Endothelial cell of umbilical vein (primary cell): ENCODE measurements at places on chromosomes 3 and 15. TPM values are rescaled to one million over a fixed set of nuclear protein-coding genes. Genes with fewer than 3 reads are reported as not detected.
A peak's percentile ranks its signal among the peaks of the same experiment; 100 is the strongest.

Gene CPN2
- total RNA-seq = not detected in 2 replicates

Gene SLC22A14
- not detected in 2 replicates for total RNA-seq

Gene CGNL1
- 25.7 and 27.1 TPM in 2 replicates for total RNA-seq

Gene CLDN18
- not detected in 2 replicates for total RNA-seq

Gene PAK6
- total RNA-seq = not detected in 2 replicates

Gene CPNE9
- total RNA-seq = not detected in 2 replicates

DNA sequence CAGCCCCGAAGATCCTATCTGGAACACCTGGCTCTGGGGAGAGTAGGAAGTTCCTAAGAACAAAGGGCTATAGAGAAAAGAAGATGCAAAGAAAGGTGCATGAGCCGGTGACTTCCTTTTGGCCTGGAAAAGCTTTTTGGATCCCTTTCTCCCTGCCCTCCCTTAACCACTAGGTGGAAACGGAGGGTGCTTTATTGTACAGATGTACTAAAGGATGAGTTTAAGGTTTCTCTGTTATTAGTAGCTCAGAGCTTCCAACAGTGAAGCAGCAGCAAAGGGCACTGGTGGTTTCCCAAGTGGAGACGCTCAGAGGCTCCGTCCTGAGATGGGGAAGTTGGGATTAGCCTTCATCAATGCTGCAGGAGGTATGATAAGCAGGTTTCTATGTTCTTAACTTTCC lies 5.9 kb upstream of the ADGRG7 start:
- DNase-seq = peak; percentile 13

DNA sequence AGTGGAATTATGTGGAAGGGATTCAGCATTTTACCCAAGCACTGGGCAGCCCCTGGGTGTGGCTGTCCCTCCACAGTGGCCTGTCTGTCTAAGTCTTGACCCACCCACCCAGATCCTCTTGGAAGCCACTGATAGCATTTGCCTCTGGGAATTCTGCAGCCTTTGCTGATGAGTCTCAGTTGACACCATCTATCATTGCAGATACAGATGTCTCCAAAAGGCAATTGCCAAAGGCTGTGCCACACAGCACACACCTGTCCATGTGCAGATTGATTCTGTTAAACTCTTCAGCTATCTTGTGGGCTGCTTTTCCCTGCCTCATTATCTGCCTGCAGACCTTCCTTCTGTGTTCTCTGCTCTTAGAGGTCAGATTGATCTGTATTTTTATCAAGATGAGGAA lies 18.1 kb downstream of the CX3CR1 start:
- DNase-seq = no peak

- DNase-seq = no peak
Observed at GRCh38 chr15:64921711-64922110, 10.0 kb downstream of the ANKDD1A start.

GRCh38 chr15:69149163-69149562 lies 11.3 kb upstream of the GLCE start:
- DNase-seq = no peak

DNA sequence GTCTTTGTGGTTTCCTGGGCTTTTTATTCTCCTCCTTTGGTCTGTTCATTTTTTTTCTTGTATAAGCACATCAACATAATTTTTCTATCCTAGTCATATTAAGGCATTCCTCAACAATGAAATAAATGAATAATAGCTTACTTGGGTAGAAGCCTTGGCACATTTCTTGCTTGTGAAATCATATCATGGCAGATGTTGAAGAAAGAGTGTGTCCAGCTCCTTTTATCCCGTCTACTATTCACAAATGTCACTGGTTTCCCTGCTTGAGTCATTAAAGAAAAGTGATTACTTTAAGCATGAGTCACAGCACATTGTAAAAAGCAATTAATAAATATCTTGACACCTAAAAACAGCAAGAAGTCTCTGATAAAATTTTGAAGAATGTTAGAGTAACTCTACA lies 42.1 kb downstream of the MINAR1 start:
- DNase-seq = no peak

- DNase-seq = no peak
Observed at GRCh38 chr3:31728403-31728802, 195.7 kb downstream of the STT3B start.

- no peak for DNase-seq
Observed at GRCh38 chr15:68126396-68126795, 72.3 kb downstream of the PIAS1 start.

- peak; percentile 65 for DNase-seq
Observed at GRCh38 chr15:40769274-40770146, at the start of gene C15orf62. Gene C15orf62, plus strand, starts transcription at chr15:40769980. Its CDS starts 516 bp downstream, at chr15:40770496.

DNA sequence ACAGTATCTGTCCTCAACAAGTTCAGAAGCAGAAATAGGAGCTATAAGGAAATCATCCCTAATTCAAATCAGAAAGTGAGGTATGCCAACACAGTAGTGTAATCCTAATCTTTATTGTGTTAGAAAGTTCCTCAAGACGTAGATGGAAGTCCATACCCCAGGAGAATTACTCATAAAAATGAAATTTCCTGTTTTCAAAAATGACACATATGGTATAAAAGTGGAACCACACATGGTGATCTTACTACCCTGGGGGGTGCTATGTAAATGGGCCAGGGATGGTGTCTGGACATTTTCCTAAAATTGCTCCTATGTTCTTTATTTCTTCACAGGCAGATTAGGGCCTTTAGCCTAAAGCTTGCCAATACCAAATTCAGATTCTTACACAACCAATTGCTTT lies 204.1 kb downstream of the ARRDC4 start:
- no peak for DNase-seq

GRCh38 chr3:30518872-30519271 lies 87.5 kb upstream of the TGFBR2 start:
- DNase-seq = no peak

DNA sequence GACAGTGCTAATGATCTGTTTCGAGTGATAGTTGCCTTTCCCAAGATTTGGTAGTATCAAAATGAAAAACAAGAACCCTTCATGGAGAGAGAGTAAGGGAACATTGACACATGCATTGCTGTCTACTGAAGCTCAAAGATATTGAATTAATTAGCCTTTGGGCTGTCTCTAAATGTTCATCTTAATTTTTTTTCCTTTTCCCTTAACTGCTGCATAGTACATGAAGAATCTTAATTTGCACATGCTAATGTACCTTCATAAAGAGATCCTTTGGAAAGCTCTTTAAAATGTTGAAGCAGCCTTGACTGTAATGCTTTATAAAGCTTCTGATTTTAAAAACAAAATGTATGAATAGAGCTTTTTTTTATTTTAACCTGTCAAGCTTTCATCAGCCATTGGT lies 452.2 kb downstream of the TUSC7 start:
- DNase-seq = no peak

DNA sequence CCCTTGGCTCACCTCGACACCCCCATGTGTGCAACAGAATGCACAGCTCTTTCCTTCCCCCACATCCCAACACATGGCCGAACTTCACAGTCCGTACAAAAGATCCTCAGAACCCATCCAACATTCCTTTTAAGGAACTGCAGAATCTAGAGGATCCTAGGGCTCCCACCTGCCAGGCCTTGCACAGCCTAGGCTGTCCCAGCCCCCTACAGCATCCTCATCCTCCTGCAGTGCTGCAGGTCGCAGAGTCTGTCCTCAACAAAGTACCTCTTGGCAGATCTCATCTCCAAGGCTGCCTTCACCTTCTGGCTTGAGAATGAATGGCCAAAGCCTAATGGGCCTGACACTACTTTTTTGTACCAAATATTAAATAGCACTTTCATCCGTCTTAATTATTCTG lies 19.8 kb downstream of the PRR23E start:
- DNase-seq = no peak

- peak; percentile 83 for DNase-seq
Observed at GRCh38 chr15:70795311-70795665, 31.9 kb upstream of the UACA start.

GRCh38 chr3:24027946-24028345 lies 82.9 kb downstream of the NR1D2 start:
- no peak for DNase-seq

DNA sequence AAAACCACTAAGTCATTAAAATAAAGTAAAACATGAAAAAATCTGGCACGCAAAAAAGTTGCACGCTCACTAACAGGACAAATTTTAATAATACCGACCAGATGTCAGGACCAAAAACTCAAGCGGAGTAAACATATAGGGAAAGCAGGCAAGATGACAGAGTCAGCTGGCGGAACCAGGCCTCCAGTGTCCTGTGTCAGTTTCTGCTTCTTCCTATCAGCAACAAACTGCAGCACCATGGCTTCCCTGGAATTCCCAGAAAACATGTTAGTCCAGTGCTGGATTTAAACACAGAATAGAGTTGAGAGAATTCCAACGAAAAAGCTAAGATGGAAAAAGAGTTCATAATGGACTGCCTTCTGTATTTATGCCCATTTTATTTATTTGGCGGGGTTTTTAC lies 169.1 kb upstream of the ARHGEF26 start:
- DNase-seq = no peak

- DNase-seq = no peak
Observed at GRCh38 chr3:5136211-5136918, 14.3 kb downstream of the ARL8B start.

DNA sequence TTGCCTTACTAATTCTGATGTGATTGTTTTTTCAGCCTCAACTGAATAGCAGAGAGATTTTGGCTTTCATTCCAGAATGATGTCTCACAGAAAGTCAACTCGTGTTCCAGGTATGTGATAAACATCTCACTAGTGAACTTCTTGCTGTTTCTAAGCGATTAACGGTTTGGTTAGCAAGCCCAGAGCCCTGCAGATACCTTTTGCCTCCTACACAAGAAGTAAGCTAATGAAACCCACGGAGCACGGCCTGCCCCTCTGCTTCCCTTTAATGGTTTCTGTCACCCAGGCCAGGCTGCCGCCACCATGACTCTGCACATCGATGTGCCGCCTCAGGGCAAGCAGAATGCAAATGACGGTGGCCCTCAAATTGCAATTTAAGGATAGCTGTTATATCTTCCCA lies 155.9 kb upstream of the ICE2 start:
- DNase-seq = no peak

DNA sequence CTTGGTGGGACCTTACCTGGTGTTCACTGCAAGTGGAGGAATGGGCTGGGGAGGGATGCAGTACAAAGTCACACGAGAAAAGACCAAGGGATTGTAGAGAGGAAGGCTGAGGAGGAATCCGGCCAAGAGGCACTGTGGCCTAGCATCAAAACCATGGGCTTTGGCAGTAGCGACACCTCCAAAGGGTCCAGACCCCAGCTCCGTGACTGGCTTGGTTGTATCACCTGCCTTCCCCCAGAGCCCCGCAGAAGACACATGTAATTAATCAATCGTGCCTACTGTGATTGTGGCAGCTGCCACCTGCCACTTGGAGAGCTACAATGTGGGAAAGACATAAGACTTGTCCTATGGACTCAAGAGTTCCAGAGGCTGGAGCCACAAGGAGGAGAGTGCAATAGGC lies 54.7 kb downstream of the ST8SIA2 start:
- no peak for DNase-seq

DNA sequence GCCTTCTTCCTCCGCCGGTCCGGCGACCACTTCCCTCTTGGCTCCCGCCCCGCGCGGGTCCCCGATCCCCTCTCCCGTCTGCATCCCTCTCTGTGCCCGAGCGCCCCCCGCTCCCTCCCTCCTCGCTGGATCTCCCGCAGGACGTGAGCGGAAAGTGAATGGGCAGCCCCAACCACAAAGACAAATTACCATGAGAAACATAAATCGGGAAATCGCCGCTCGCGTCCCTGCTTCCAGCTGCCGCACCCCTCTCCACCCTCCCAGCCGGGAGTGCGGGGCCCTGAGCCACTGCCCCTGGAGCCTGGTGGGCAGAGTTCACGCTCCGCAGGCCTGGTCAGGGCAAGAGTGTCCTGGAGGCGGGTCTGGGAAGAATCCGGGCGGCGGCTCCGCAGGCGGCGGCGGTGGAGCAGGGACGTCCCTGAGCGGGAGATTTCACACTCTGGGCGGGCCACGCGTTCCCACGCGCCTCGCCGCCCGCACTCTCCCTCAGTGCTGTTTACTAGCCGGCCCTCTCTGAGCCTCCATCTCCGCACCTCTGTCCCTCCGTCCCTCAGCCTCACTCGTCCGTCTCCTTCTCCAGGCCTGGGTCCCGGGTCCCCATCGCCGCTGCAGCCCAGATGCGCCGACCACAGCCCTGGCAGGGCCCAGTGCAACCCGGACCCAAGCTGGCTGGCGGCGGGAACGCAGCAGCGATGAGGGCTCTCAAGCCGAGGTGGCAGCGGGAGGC lies 835 bp downstream of the SEMA5B start:
- no peak for DNase-seq

DNA sequence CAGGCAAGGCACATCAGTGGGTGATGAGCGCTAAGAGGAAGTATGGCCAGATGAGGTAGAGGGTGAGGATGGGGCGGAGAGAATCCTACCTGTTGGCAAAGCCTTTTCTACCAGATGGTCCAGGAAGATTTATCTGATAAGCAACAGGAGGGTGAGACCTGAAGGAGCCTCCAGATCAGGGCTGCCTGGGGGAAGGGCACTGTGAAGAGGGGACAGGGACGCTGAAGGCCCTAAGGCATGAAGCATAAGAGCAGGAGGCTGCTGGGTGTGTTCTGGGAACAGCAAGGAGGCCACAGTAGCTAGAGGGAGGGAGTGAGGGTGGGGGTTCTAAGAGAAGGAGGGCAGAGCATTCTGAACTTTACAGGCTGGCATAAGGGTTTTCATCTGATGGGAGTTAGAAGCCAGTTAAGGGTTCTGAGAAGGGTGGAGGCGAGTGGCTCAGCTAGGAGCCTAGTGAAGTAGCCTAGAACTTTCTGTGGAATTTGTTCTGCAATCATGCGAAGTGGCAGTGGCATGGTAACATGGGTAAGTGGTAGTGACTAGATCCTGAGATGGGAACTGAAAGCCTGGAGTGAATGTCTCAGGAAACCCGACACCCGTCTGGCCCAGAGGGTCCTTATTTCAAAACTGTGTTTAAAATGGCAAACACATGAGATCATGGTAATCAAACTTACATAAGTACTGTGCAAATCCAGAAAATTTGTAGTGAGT lies 29.9 kb downstream of the CGNL1 start:
- DNase-seq = no peak

- no peak for DNase-seq
Observed at GRCh38 chr15:52241489-52241888, 50.3 kb upstream of the GNB5 start.

DNA sequence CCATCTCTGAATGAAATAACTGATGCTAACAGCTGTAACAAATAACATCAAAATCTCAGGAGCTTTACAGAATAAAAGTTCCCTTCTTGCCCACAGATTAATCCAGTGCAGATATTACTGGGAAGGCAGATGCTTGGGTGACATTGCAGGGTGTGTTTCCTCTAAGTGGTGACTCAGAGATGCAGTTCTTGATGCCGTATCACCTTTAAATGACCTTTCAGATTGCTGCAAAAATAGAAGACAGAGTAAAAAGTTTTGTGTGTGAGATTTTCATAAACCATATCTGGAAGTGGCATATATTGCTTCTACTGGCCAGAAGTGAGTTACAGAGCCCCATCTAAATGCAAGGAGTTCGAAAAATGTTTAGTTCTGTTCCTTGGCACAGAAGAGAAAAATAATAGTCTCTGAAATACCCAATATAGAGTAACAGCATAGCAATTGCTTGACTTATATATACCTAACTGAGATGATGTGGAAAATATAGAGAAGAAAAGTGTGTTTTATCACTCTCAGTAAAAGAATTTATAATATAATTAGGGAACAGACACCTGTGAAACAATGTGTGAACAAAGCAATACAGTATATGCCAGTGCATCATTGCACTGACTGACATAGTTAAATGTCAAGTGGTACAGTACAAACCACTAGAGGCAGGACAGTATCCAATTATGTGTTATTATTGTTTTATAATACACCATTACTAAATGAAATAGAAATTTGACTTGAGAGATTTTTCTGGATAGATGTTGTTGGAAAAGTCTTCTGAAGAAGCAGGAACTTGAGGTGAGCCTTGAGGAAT lies 430.7 kb upstream of the CBLB start:
- DNase-seq = peak; percentile 31
